ENCODE measurements at places on chromosomes 4 and X.

DNA sequence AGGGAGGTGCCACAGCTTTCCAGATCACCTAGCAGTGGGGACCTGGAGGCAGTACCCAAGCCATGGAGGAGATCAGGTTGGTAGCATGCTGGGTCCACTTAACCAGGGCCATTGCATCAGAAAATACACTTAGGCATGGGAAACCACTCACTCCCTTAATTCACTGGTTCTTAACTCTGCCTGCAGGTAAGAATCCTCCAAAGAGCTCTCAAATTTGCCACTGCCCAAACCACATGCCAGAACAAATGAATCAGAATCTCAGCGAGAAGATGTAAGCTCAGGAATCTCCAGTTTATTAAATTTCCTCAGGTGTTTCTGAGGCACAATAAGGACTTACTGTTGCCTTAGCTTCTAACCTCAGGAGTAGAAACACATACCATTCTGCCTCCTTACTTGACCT is 327.7 kb upstream of the RASGEF1B start:
- no peak for DNase-seq

GRCh38 chr4:4849106-4849505 is 10.4 kb upstream of the MSX1 start:
- DNase-seq = no peak

GRCh38 chr4:162015090-162015489 is 148.7 kb downstream of the FSTL5 start:
- no peak for DNase-seq

GRCh38 chr4:184950117-184950830 is 68.0 kb upstream of the HELT start:
- no peak for DNase-seq

DNA sequence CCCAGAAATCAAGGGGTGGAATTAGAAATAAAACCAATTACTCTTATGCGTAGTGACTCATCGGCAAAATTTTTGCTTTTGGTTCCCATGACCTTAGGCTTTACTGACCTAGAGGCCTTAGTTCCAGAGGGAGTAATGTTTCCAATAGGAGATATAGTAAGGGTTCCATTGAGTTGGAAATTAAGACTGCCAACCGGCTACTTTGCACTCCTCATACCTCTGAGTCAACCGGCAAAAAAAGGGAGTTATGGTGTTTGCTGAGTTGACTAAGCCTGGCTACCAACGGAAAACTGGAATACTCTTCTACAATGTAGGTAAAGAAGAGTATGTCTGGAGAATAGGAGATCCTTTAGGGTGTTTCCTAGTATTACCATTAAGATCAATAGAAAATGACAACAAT is 919.8 kb downstream of the CENPC start:
- DNase-seq = no peak

DNA sequence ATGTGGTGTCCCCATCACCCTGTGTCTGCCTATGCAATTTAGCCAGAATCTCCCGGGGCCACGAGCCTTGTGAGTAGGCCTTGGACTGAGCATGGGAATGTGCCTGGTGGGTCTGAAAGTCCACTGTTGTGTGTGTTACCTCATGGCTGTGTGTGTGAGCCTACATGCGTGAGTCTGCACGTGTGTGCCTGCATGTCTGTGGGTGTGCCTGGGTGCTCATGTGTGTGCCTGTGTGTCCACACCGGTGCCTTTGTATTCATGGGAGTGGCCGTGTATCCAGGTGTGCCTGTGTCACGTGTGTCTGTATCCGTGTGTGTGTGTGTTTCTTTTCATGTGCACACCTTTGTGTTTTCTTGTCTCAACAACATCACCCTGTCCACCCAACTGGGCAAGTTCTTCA is 14.2 kb downstream of the ATP5ME start:
- no peak for DNase-seq

DNA sequence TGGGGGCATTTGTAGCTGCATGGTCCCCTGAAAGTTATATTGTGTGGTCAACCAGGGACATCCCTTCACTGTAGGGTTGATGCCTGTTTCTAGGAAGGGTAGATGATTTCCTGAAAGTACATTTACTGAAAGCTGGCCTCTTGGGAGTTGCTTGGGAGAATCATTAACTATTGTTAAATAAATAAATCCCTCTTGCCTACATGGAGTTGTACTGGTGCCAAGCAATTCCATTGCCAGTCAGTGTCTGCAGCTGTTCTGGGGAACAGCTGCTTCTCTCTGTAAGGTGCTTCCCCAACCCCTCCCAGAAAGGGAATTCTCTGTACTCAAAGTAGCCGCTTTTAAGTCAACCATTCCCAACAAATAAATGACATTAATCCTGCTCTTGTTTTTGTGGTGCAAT is 51.1 kb downstream of the C4orf51 start:
- no peak for DNase-seq

- DNase-seq = no peak
These were observed 173.5 kb upstream of the C1QTNF7 start for GRCh38 chr4:15254236-15254880.

DNA sequence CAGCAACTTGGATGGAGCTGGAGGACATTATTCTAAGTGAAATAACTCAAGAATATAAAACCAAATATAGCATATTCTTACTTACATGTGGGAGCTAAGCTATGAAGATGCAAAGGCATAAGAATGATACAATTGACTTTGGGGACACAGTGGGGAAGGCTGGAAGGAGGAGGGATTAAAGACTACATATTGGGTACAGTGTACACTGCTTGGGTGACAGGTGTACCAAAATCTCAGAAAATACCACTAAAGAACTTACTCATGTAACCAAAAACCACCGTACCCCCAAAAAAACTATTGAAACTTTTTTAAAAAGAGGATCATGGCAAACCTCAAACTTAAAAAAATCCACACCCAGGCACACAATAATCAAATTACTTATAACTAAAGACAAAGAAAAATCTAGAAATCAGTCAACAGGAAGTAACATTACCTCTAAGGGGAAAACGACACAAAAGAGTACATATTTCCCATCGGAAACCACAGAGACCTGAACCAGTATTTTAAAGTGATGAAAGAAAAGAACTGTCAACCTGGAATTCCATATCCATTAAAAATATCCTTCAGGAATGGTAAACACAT is 241.8 kb downstream of the PRDM5 start:
- no peak for DNase-seq

GRCh38 chr4:8781641-8782040 is 90.0 kb downstream of the HMX1 start:
- no peak for DNase-seq

- DNase-seq = no peak
These were observed 188.9 kb downstream of the ASMT start for GRCh38 chrX:1803741-1804140.

DNA sequence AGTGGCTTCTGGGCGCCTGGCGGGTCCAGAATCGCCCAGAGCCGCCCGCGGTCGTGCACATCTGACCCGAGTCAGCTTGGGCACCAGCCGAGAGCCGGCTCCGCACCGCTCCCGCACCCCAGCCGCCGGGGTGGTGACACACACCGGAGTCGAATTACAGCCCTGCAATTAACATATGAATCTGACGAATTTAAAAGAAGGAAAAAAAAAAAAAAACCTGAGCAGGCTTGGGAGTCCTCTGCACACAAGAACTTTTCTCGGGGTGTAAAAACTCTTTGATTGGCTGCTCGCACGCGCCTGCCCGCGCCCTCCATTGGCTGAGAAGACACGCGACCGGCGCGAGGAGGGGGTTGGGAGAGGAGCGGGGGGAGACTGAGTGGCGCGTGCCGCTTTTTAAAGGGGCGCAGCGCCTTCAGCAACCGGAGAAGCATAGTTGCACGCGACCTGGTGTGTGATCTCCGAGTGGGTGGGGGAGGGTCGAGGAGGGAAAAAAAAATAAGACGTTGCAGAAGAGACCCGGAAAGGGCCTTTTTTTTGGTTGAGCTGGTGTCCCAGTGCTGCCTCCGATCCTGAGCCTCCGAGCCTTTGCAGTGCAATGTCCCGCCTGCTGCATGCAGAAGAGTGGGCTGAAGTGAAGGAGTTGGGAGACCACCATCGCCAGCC is at the start of gene ATOH1:
ATOH1 (plus strand) TSS at position 422 of the 663 bp plus-strand sequence; CDS start at position 596, 174 bp downstream.
- no peak for DNase-seq

DNA sequence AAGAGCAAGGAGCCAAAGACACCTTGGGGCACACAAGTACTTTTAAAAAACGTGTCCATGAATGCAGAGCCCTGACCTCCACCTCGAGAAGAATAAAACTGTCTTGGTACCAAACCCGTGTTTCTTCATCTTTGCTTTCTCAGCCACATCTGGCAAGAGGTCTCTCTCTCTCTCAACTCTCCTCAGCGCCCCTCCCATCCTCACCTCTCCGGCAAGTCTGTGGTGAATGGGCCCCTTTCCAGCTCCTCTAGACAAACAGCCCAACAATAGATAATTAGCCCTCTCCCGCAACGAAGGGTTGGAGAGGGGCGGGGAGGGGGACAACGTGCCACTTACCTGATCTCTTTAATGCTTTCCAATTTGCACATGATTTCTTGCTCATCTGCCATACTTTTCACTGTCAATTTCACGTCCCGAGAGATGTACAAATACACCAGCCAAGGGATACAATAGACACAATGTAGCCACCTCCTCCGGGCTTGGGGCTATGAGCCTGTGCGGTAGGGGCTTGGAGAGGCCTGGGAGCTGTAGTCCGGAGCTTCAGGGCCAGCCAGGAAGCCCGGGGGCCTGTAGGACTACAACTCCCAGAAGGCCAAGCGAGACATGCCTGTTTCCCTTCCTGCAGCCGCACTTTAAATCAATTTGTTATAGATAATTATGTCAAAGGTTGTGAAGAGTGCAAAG is at the start of gene ZC4H2:
ZC4H2 (minus strand) TSS at position 462 of the 684 bp plus-strand sequence; CDS start at position 389, 73 bp downstream.
- DNase-seq = peak; percentile 20

GRCh38 chrX:53474707-53475106 is 40.5 kb upstream of the HSD17B10 start:
- DNase-seq = no peak

DNA sequence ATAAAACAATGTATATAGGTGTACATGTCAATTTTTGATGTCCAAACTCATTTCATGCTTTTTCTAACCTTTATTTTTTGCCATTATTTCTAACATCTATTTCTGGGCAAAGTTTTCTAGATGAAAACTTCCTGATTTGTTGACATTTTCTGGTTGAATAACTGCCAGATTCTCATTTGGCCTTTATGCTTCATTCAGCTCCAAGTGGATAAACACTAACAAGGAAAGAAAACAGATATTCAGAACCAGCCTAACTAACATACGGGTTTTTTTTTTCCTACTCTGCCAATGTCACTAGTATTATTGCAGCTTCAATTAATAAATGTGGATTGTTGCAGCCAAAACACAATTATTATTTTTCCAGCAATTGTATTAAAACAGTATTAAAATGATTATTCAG is 50.9 kb upstream of the RAP1GDS1 start:
- DNase-seq = no peak

DNA sequence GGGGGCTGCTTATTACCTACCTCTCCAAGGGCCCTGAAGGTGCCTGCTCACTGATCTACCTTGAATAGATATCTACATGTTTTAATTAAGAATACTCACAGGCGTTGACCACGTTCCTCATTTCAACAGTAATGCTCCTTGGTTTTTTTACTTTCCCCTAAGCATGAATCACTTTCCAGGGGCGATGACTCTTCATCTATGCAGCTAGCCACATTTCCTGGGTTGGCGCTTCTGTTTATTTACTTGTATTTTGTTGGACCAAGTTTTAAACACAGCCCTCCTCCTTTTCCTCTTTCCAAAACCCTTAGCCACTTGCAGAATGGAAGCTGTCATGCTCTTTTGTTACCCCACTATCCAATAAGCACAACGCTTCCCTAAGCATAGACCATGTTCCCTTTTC is 50.8 kb downstream of the CBLL2 start:
- no peak for DNase-seq

GRCh38 chr4:10078481-10079233 is 37.9 kb downstream of the WDR1 start:
- no peak for DNase-seq

DNA sequence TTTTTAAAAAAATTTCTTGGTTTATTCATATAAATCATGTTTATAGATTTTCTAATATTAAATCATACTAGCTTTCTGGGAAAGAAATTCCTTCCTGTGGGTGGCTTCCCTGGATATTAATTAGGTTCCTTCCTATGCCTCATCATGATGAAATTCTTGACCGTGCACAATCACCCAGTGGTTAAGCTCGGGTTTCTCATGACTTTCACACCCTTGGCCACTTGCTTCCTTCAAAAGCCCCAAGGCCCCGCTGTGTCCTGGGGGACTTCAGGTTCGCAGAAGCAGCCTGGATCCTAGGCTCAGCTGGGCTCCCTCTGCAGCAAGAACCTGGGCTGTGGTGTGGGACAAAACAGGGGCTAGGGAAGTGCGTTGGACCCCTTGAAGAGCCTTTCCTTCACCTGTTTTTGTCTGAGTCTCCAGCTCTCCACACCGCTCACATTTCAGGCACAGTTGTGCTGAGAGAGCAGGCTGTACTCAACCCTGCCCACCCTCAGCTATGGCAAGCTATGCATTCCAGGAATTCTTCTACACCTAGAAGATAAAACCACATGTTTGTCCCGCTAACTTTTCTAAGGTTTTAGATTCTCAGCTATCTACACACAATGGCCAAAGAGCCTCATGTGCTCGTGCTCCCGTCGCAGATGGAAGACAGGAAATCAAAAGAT is 48.9 kb upstream of the TMSB15B start:
- no peak for DNase-seq

DNA sequence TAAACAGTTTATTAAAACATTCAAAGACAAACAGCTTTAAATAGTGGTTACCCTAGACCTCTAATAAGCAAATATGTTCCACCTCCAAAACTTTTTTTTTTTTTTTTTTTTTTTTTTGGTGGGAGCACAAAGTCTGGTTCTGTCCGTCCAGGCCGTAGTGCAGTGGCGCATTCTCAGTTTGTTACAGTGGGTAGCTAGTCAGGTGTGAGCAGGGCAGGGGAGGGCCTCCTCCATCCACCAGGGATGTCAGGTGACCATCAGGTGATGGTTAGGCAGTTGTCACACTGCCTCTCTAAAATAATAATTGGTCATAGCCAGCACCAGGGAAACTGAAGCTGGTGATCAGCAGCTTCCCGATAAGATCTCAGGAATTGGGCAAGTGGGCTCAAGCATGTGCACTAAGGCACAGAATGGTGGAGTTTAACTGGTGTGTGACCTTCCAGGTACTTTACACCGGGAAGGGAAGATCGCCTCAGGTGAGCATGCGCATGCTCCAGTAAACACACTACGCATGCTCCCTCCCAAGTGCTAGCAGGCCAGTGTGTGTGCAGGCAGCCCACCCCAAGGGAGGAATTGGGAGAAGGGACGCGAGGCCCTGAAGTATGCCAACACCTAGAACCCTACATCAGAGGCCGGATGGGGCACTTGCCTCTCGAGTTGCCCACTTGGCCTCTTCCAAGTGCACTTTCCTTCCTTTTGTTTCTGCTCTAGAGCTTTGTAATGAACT is 27.2 kb downstream of the TNIP2 start:
- no peak for DNase-seq

- DNase-seq = no peak
These were observed 34.0 kb upstream of the RASGEF1B start for GRCh38 chr4:81505726-81506125.

- DNase-seq = no peak
These were observed 7.3 kb upstream of the WAS start for GRCh38 chrX:48676106-48676892.

All from glomerular endothelial cell (primary cell).